Daoy (cell line): ENCODE measurements at places on chromosomes 5 and 9. TPM values are rescaled to one million over a fixed set of nuclear protein-coding genes. Genes with fewer than 3 reads are reported as not detected.

Gene GFI1B
- not detected in 2 replicates for total RNA-seq

Gene PRRX2
- 1.5 and 1.7 TPM in 2 replicates for total RNA-seq

Gene ECSCR
- 0.23 and 2.4 TPM in 2 replicates for total RNA-seq

Gene IL9
- not detected in 2 replicates for total RNA-seq

Gene GRM6
- total RNA-seq: not detected in 2 replicates
